Right lobe of liver (tissue), 6 donors: ENCODE measurements at places on chromosomes 11 and 22. TPM values are rescaled to one million over a fixed set of nuclear protein-coding genes. Genes with fewer than 3 reads are reported as not detected.

The COPB1 gene
- 41.7 TPM for total RNA-seq

The DDIAS gene
- 3.1 TPM for total RNA-seq

The SERHL2 gene
- 2.9 TPM for total RNA-seq

DNA sequence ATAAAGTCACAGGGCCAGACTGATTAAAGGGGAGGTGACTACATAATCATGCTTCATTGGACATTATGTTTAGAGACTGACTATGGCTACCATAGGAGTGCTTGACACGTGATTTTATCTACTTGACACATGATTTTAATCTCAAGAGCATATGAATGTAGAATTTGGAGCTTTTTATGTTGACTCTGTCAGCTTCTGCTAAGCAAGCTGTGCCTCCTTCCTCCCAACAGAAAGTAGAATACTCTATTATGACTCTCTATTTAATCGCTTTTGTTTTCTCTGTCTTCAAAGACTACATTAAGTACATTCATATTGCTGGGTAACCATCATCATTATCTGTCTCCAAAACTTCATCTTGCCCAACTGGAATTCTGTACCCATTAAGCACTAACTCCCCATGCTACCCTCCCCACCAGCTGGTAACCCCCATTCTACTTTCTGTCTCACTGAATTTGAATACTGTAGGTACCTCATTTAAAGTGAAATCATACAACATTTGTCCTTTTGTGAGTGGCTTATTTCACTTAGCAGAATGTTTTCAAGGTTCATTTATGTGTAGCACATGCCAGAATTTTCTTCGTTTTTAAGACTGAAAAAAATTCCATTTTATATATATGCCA lies 24.7 kb upstream of the ANGPTL5 start:
- no peak for DNase-seq

DNA sequence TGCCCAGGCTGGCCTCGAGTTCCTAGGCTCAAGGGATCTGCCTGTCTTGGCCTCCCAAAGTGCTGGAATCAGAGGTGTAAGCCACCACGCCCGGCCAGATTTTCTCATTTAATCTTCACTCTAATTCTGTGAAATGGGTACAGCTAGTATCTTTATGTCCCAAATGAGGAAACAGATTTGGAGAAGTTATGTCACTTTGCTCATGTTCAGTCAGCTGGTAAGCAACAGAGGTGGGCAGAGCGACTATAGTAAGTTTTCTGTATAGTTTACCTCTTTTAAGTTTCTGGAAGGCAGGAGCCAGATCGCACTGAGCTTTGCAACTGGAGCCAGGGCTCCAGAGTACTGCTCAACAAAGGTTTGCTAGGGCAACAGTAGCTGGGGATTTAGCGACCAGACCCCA lies 33.2 kb downstream of the RCOR2 start:
- no peak for DNase-seq

DNA sequence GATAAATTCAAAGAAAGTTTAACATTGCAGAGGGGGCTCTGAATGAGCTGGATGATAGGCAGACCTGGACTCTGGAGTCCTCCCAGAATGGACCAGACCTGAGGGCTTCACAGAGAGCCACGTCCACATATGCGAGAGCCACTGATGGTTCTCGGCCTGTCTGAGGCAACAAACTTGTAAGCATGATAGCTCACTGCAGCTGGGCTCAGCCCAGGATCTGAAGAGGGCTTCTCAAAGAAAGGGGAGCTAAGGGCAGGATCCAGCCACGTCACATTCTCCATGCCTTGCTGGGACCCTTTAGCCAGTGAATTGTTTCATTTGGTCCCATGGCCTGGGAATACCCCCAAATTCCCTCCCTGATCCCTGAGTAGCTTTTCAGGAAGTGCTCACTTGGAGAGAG lies 98.9 kb downstream of the ATXN10 start:
- no peak for DNase-seq

DNA sequence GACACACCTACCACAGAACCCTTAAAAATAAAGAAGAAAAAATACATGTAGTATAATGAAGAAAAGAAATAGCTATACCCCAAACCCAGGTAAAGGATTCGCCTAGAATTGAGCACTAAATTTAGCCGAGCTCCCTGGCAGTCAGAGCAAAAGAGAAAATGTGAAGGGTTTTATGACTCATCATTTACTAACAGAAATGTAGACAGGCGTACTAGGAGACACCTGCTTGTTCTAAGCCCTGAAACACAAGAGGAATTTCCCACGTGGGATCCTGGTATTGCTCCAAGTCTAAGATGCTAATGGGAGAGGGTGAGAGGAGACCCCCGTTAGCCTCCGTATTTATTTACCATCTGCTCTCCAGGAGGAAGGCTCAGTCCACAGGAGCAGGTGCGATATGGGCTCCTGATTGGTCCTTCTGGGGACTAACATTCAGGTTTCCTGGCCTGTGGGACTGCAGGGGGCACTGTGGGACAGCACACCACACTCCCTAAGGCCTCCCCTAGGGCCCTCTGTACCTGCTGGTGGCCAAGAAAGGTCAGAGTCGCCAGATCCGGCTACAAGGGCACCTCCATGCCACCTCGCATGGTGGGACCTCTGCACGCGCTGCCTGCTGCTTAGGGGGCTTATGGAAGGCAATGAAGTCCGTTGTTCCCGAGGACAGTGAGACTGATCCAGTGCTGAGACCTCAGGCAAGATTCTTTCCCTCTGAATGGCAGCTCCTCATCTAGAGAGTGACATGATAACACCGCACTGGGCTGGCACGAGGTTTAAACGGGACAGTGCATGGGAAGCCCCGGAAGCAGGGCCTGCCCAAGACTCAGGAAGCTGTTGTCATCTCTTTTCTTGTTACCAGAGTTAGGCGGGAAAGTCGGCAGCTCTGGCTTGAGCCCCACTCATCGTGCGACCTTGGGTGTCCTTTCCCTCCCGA lies 25.8 kb downstream of the KCNC1 start:
- DNase-seq = peak; percentile 75

DNA sequence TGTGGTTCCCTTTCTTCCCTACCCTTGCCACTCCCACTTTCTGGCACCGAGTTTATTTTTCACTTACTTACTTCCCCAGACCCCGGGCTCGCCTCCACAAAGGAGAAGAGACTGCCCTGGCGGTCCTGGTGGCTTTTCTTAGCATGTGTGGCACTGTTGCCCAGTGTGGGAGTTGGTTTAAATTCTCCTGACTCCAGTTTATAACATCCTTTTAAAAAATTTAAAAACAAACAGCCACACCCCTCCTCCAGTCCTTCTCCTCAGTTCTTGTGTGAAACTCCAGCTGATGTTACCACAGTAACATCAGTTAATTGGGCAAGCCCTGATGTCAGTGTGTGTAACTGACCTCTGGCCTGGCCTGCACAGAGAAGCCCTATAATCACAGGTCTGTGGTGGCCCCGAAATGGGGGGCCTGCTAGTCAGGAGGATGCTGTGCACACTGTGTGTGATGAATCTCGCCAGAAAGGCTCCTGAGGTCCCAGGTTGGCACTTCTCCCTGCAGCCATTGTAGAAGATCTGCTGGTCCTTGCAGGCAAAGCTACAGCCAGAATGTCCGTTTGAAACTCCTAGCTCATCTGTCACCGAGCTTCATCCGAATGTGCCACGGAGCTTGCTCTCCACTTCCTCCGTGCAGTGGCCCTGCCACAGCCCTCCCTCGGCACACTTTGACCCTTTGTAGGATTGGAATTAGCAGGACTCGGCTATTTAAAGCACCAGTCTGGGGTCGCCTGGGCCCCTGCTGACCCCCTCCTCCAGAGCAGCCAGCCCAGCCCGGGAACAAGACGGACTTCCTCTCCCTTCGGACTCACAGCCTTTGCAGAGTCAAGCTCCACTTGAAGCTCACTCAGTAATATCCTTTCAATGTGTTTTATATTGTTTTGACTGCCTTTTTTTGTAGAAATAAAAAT lies 7.6 kb downstream of the YDJC start:
- DNase-seq = no peak

DNA sequence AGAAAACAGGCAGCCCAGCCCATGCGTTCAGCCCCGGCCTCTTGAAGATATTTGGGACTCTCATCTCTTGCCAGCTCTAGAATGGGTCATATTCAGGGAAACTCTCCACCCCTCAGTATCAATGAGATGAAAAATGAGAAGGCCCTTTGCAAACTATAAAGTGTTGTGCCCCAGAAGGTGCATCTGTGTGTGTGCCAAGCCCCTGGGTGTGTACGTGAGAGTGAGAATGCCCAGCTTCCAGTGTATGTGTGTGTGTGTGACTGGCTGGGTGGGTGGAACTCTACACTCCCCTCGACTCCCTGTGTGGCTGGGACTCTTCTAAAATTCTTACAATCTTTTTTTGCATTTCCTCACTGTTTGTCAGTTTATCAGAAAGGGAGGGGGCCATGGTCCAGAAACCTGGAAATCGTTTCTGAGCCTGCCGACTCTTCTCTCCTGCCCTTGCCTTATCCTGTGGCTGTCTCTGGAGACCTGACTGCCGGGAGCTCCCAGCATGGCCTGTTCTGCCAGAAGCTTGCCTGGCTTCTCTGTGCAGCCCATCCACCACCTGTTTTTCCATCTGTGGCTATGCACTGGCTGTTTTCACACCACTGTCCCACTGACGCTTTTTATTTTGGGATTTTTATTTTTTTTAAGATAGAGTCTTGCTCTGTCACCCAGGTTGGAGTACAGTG lies 1.2 kb downstream of the P2RY6 start:
- DNase-seq = no peak

- no peak for DNase-seq
Measured at GRCh38 chr11:107840129-107840484, 18.5 kb downstream of the SLC35F2 start.

GRCh38 chr11:35083431-35084238 lies 55.3 kb upstream of the CD44 start:
- peak; percentile 61 for DNase-seq

DNA sequence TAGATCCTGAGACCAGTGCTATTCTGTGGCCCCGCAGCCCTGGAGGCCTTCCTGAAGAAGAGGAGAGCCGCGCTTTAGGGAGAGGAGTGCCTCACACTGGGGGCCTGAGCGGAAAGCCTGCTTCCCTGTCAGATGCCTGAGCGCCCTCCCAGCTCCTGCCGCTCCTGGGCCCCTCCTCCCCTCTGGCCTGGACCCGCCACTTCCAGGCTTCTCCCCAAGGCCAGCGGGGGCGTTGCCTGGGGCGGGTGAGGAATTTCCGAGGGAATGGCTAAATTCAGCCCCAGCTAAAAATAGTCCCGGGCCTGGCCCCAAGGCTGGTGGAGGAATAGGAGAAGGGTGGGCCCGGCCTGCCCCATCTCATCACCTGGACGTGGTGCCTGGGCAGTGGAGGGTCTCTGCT lies 15.4 kb downstream of the ARHGEF17 start:
- peak; percentile 66 for DNase-seq

DNA sequence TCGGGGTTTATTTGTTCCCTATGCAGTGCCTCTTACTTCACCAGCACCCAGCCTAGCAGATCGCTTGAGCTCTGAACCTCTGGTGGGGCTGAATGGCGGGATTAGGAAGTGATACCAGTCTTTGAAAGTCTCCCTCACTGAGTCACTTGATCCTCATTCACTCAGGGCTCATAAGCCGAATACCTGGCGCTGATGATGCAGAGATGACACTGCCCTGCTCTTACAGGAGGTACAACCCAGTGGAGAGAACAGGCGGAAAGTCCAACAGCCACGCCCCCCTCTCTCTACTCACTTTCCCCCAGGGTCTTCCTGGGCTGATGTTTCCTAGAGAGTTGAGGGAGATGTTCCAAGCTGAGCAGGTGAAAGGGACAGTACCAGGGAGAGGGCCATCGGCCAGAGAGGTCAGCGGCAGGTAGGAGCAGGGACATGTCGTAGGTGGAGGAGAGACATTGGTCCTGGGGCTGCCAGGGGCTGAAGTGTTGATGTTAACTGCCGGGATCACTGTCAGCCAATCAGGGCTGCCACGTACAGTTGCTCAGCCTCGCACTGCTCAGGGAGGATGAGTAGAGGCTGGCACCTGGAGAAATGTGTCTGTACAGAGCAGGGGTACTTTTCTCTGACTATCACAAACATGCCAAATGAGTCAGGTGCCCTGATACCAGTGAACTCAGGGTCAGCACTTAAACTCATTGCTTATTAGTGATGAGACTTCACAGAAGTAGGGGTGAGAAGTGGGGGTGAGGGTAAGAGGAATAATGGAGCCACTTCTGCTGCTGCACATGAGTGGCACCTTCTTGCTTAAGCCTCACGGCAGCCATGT lies 9.9 kb upstream of the APOBEC3A start:
- DNase-seq = no peak

GRCh38 chr11:125132596-125132995 lies 21.2 kb upstream of the TMEM218 start:
- DNase-seq = no peak

- peak; percentile 58 for DNase-seq
Measured at GRCh38 chr22:29044657-29045176, 16.9 kb downstream of the C22orf31 start.

- DNase-seq = no peak
Measured at GRCh38 chr11:255176-255575, 18.4 kb downstream of the PSMD13 start.

DNA sequence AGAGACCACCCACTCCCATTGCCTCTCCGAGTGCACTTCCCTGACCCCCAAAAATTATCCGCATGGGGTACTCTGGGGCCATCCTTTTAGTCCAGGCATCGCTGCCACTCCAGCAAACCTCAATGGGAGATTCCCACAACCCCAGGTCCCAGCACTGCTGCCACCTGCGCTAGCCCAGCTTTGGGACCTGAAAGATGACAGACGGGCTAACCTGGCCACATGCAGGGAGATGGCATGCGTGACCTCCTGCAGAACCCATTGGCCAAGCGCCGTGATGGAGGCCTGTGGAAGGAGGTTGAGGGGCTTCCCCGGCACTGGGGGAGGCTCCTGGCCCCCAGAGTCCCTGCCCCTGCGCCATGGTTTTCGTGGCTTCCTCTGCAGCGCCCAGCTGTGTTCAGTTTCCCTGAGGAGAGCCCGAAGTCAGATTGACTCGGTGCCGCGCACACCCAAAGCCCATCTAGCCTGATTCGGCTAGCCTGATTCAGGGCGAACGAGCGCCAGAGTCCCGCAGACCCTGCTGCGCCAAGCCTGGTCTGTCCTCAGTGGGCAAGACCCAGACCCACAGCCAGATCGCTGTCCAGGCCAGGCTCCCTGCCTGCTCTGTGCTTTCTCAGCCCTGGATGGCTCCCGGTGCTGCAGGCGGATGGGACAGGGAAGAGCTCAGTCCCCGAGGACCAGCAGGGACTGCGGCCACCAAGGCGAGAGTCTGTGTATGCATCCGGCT lies 751 bp upstream of the WNT7B start:
- no peak for DNase-seq

DNA sequence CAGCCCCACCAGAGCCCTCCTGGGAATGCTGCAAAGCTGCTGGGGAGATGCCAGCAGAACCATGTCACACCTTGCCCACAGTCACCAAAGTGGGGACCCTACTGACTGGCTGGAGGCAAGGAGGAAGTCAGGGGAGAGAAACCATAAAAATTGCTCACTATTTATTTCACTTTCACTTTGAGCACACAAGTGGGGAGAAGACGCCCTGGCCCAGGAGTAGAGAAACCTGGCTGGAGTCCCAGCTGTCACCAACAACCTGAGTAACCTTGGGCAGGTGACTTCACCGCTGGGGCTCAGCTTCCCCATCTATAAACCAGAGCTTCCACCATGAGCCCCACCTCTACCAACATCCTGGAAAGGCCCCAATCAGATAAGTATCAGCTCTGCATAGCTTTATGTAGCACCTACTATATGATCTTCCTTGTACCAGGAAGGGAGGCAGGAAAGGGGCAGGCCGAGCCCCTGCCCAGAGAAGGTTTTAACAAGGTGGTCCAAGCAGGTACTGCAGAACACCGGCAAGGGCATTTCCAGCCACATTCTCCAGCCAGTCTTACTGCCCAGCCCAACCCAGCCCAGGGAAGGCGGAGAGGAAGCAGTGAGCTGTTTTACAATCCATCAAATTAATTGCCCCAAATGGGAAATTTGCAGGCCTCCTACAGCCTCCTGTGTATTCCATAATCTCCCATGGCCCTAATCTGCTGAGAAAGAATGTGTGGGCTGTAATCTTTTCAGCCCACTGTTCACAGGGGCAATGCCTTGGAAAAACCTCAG lies 27.6 kb downstream of the PLEKHA7 start:
- peak; percentile 76 for DNase-seq
